GM23248 (cell line): ENCODE measurements at places on chromosomes 12 and 14. TPM values are rescaled to one million over a fixed set of nuclear protein-coding genes. Genes with fewer than 3 reads are reported as not detected.
A peak's percentile ranks its signal among the peaks of the same experiment; 100 is the strongest.

Gene CLEC1B
- not detected in 2 replicates for total RNA-seq

Gene HVCN1
- total RNA-seq = 4.1 and 7.6 TPM in 2 replicates

Gene E2F7
- 2.5 and 5.6 TPM in 2 replicates for total RNA-seq

DNA sequence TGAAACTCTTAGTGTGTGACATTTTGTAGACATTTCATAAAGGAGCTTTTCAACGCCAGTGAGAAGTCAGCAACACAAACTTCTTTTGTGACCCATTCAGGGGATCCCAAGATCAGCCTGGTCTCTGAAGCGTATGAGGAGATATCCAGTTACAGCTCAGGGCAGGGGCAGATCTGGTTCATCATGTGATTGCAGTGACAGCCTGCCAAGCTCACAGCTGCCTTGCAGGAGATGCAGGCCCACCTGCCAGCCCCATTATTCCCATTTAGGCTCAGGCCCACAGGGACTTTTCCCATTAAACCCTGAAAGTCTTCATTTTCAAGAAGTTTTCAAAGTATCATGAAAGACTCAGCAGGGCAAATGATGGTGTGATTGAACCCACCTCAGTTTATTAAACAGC is 38.3 kb downstream of the SRGAP1 start:
- no peaks in the 10 kb centered on the region for H3K4me1 ChIP-seq
- DNase-seq = no peak
- no peaks in the 10 kb centered on the region for H3K27me3 ChIP-seq
- H3K36me3 ChIP-seq = peaks cover 12% of the 10 kb centered on the region; the same call in 1 of the 2 replicates

GRCh38 chr12:58530742-58531062 is 389.6 kb downstream of the LRIG3 start:
- DNase-seq = peak; percentile 83
- H3K27ac ChIP-seq = peak overlapping the region; percentile 84
- peak overlapping the region; percentile 64 for H3K4me3 ChIP-seq
- peaks cover 46% of the 10 kb centered on the region for H3K4me1 ChIP-seq
- H3K27me3 ChIP-seq = no peaks in the 10 kb centered on the region
- H3K36me3 ChIP-seq = no peaks in the 10 kb centered on the region

DNA sequence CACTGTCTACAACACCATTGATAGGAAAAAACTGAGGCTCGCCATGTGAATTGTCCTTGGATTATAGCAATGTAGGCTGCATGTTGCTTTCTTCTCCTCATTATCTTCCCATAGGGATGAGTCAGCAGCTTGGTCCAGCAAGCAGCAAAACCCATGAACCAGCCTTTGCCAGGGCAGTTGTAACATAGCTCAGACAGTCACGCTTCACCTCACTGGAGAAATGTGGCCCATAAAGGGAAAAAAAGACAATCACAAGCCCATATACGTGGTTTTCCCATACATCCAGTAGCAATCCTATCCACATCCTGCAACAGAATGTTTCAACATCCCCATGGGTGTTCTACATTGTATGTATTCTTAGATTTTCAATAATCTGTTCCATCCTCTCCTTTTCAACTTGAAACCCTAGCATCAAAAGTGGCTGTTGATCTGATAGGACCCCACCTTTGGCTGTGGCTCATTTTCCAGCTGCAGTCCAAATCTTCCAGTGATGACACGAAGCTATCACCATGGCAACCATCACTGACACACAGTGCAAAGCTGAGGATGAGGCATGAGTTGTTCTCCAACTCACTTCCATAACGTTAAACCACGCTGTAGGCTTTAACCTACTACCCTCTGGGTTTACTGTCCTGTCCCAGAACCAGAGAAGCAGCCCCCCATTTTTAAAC is 34.0 kb downstream of the GRIN2B start:
- H3K36me3 ChIP-seq = no peaks in the 10 kb centered on the region
- no peaks in the 10 kb centered on the region for H3K27me3 ChIP-seq
- DNase-seq = peak; percentile 25
- H3K4me1 ChIP-seq = no peaks in the 10 kb centered on the region
- H3K4me3 ChIP-seq = no peak overlapping the region

DNA sequence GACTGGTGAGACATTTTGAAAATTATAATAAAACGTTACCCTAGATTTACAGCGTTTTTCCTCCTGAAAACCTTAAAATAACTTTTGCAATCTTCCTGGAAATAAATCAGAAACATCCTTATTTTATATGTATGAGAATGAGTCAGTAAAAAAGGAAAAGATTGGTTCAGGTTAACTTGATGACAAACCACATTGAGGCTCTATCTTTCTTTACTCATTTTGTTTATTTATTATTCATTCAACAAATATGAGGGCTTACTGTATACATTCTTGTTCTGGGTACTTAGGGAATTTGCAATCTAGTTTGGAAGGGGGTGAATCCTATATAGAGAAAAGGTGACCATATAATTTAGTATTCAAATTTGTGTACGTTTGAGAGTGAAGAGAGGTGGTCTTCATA is 156.6 kb downstream of the UNC79 start:
- no peak for DNase-seq
- no peaks in the 10 kb centered on the region for H3K4me1 ChIP-seq
- H3K36me3 ChIP-seq = no peaks in the 10 kb centered on the region
- H3K27me3 ChIP-seq = no peaks in the 10 kb centered on the region
- H3K27ac ChIP-seq = no peak overlapping the region
- no peak overlapping the region for H3K4me3 ChIP-seq

DNA sequence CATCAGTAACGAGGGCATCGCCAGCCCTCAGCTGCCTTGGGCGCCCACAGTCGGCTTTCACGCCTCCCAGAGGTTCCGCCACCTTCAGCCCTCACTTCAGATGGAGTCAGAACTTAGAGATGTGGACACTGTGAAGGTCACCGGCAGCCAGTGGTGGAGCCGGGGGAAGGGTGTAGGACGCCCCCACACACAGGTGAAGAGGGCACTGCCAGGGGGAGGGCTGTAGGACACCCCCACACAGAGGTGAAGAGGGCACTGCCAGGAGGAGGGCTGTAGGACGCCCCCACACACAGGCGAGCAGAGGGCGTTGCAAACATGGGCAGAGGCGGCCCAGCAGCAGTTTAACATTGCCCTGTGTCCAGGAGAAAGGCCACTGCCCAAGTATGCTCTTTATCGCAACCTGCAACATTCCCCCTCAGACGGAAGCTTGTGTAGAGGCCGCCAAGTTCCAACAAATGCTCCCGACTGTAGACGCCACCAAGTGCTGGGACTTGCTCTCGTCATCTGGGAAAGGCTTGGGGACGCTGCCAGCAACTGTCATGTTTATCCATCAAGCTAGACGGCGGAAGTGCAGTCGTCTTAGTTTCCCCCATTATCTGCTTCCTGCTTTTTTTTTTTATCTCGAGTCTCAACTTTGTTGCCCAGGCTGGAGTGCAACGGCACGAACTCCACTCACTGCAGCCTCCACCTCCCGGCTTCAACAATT is 4.9 kb upstream of the ANKLE2 start:
- DNase-seq = peak; percentile 37
- H3K4me3 ChIP-seq = no peak overlapping the region
- H3K4me1 ChIP-seq = peaks cover 25% of the 10 kb centered on the region
- peaks cover 21% of the 10 kb centered on the region; the same call in 1 of the 2 replicates for H3K36me3 ChIP-seq

Gene SDSL
- 5.1 and 6.3 TPM in 2 replicates for total RNA-seq

- DNase-seq = no peak
- no peaks in the 10 kb centered on the region for H3K4me1 ChIP-seq
- no peak overlapping the region for H3K4me3 ChIP-seq
- no peaks in the 10 kb centered on the region for H3K27me3 ChIP-seq
- H3K36me3 ChIP-seq = no peaks in the 10 kb centered on the region
Observed at GRCh38 chr12:3229577-3229976, 152.4 kb downstream of the TSPAN9 start.

Gene FNTB
- 12.1 and 15.5 TPM in 2 replicates for total RNA-seq

DNA sequence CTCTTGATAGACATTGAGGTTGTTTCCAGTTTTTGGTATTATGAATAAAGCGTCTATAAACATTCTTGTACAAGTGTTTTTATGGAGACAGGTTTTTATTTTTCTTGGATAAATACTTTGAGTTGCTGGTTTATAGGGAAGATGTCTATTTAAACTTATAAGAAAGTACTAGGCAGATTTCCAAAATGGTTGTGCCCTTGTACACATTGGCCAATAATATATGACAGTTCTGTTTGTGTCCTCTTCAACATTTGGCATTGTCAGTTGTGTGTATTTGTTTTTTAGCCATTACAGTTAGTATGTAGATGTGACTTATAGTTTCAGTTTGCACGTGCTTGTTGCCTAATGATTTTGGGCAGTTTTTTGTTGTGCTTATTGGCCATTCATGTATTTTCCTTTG is 42.1 kb downstream of the VRK1 start:
- no peaks in the 10 kb centered on the region for H3K4me1 ChIP-seq
- H3K27me3 ChIP-seq = no peaks in the 10 kb centered on the region
- no peaks in the 10 kb centered on the region for H3K36me3 ChIP-seq
- no peak overlapping the region for H3K27ac ChIP-seq

- no peak overlapping the region for H3K4me3 ChIP-seq
- H3K27ac ChIP-seq = no peak overlapping the region
- no peak for DNase-seq
- H3K4me1 ChIP-seq = no peaks in the 10 kb centered on the region
- H3K36me3 ChIP-seq = no peaks in the 10 kb centered on the region
Observed at GRCh38 chr12:33044447-33044846, 147.9 kb upstream of the PKP2 start.

Gene PSMC1
- 132 and 154 TPM in 2 replicates for total RNA-seq

Gene C12orf50
- not detected in 2 replicates for total RNA-seq

DNA sequence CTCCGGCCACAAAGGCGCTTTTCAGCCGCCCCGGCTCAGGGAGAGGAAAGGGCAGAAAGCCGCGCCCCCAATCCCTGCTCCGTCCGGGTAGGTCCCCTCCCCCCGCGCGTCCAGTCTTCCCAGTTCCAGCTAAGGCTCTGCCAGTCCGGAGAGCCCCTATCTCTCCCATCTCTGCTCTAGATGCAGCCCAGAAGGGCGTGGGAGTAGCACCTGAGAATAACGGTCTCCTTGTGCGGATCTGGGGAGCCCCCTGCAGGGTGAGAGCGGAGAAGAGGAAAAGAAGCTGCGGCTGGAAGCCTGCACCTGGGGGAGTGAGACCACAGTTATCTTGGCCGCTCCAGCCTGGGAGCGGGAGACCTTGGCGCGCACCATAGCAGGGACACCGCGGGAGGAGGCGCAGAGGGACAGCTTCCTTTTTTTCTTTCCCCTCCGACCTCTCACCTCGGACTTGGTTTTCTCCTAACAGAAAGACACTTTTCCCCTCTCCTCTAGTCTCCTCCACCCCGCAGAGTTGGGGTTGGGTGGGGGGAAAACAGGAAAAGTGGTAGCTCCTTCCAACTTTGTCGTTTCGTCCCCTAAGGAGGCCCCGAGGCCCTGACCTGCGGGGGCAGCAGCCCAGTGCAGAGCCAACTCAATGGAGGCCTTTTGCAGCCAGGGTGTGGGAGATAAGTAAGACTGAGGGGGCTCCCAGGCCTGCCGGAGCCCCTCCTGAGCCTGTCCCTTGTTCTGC is 2.4 kb downstream of the DHH start:
- peak overlapping the region; percentile 68 for H3K4me3 ChIP-seq
- H3K27me3 ChIP-seq = peaks cover 19% of the 10 kb centered on the region
- H3K27ac ChIP-seq = no peak overlapping the region
- H3K4me1 ChIP-seq = peaks cover 14% of the 10 kb centered on the region; the same call in 1 of the 2 replicates

- DNase-seq = no peak
- H3K4me1 ChIP-seq = peaks cover 9% of the 10 kb centered on the region
- no peak overlapping the region for H3K27ac ChIP-seq
- no peaks in the 10 kb centered on the region for H3K36me3 ChIP-seq
- H3K27me3 ChIP-seq = no peaks in the 10 kb centered on the region
Observed at GRCh38 chr14:33618361-33619105, 332.3 kb downstream of the EGLN3 start.

DNA sequence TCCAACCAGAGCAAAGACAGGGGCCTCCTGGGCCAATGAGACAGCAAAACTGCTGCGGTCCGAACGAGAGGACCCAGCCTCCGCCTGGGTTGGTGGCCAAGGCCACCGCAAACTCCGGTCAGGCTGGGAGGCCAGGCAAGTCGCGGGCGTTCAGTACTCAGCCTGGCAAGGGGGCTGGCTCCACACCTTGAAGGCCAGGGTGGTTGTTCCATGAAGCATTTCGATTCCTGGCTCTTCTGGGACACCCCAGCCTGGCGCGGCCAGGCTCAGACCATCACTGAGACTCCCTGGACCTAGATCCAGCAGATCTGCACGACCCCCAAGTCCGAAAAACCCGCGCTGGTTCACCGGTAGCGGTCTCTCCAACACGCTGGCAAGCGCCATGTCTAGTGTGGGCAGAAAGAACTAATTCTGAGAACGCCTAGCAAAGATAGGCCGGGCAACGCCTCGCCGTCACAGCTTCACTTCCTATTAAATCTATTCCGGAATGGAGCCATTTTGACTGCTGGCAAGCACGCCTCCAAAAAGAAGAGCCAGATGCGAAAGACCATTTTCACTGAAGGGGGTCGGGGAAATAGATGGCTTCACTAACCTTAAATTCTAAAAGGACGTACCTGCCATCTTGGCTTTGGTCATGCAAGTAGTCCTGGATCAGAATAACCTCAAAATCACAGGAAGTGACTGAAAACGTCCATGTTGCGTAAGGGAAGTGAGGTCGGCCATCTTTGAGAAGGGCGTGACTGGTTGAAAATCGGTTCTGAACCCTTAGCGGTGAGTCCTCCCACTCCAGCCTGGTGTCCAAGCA is at the start of gene PSMB5:
Gene PSMB5, minus strand, starts transcription at position 403 of the 805 bp plus-strand sequence. Its CDS starts 19 bp downstream, at position 384.
- H3K27ac ChIP-seq = peak within 1 kb of the TSS; percentile 95
- peak within 1 kb of the TSS; percentile 96 for H3K4me3 ChIP-seq
- no peaks in the 10 kb centered on the region for H3K27me3 ChIP-seq

Gene CMKLR1
- 2.9 and 4.9 TPM in 2 replicates for total RNA-seq

Gene TBC1D30
- not detected in 2 replicates for total RNA-seq

DNA sequence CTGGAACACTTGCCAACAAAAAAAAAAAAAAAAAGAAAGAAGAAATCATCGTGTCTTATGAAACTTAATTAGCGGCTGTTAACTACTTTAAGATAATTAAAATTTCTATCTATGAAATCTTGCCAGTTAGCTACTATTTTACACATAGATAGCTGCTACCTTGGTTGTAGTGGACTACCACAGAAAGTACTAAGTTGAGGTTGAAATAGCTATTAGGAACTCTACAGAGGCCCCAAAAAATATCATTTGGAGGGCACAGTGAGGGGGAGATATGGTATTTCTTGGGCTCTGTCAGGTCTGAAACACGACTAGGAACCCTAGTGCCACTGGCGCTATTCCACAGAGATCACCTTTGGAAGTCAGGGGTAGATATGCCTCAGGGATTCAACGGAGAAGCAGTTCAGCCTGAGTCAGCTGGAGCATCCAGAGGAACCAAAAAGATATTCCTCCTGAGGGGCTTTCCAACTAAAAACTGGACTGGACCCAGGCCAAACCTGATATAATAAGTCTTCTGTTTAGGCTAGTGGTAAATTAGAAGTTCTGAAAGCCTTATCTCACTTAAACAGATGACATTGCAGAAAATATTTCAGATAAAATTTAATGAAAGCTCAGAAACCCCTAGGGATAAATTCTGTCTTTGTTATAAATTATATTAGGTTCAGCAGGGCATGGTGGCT is 126.1 kb downstream of the EPS8 start:
- no peaks in the 10 kb centered on the region for H3K27me3 ChIP-seq
- H3K4me1 ChIP-seq = peaks cover 25% of the 10 kb centered on the region
- H3K27ac ChIP-seq = peak overlapping the region; percentile 85
- no peak overlapping the region for H3K4me3 ChIP-seq
- peaks cover 45% of the 10 kb centered on the region for H3K36me3 ChIP-seq

Gene JKAMP
- total RNA-seq = 120 and 197 TPM in 2 replicates

- no peaks in the 10 kb centered on the region for H3K36me3 ChIP-seq
- peaks cover 26% of the 10 kb centered on the region for H3K27me3 ChIP-seq
- no peak overlapping the region for H3K27ac ChIP-seq
- peak; percentile 18 for DNase-seq
Observed at GRCh38 chr14:88791629-88792472, 902 bp downstream of the EML5 start.

Gene CAPS2
- 3.4 and 4.4 TPM in 2 replicates for total RNA-seq

- peak; percentile 26 for DNase-seq
- H3K4me1 ChIP-seq = peaks cover 42% of the 10 kb centered on the region
- peak overlapping the region; percentile 92 for H3K4me3 ChIP-seq
- no peaks in the 10 kb centered on the region for H3K27me3 ChIP-seq
- H3K27ac ChIP-seq = peak overlapping the region; percentile 96
Observed at GRCh38 chr12:76026643-76027063, 4.9 kb downstream of the PHLDA1 start.
